Suprapubic skin (tissue), 4 donors: ENCODE measurements at places on chromosomes 6 and 20.

- DNase-seq = no peak
These were observed 18.1 kb downstream of the ADGRB3 start for GRCh38 chr6:68653074-68653705.

GRCh38 chr6:99064834-99065233 lies 117.1 kb upstream of the FBXL4 start:
- no peak for DNase-seq

DNA sequence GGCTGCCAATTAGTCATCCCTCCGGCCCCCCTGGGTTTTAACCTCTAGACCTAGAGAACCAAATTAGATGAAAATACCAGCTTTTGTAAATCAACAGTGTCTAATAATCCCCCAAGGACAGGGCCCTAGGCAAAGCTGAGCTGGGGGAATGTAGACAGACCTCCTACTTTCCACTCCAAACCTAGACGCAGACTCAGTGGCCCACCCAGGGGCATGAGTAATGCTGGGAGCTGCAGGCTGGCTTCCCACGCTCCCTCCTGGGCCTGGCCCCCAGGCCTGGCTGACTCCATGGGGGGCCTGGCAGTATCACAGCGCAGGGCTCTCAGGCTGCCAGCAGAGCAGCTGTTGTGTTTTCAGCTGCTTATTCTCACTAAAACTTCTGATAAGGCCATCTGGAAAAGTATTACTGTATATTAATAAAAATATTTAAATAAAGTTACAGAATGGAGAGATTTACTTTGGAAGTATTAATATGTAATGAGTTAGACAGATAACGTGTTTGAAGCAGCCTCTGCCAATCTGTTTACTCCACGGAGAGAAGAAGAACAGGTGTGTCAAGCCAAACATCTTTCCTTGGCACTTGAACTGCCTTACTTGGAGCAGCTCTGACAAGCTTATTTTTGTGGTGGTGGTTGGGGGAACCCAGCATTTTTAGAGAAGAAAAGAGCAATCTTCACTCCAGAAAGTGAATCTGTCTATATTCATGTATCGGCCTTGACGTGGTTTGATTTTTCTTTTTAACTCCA lies 144.0 kb upstream of the AGPAT4 start:
- DNase-seq = no peak

DNA sequence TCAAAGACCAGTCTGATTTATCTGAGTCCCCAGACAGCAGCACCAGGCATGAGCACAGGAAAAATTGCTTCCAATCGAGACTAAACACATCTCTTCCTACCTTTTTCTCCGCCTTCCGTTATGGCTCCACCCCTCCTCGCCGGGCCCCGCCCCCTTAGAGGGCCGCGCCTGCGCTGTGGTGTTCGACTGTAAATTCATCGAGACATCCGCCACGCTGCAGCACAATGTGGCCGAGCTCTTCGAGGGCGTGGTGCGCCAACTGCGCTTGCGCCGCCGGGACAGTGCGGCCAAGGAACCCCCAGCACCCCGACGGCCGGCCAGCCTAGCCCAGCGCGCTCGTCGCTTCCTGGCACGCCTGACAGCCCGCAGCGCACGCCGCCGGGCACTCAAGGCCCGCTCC lies 8.9 kb downstream of the REM1 start:
- DNase-seq = no peak

DNA sequence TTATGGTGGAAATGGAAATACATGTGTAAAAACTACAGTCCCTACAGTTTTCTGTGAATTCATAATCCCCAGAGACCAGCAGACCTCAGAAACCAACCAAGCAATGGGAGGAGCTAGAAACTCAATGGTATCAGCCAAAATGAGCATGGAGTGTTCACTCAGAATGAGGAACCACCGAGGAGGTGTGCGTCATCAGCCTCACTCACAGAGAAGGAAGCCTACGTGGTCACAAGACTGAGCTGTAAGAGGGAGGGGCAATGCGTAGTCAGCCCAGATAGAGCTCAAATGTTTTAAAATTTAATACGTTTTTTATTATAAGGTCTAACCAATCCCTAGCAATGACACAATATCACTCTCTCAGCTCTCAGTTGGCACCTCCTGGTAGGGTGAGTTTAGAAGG lies 17.4 kb downstream of the MYLK4 start:
- DNase-seq = peak; percentile 72

DNA sequence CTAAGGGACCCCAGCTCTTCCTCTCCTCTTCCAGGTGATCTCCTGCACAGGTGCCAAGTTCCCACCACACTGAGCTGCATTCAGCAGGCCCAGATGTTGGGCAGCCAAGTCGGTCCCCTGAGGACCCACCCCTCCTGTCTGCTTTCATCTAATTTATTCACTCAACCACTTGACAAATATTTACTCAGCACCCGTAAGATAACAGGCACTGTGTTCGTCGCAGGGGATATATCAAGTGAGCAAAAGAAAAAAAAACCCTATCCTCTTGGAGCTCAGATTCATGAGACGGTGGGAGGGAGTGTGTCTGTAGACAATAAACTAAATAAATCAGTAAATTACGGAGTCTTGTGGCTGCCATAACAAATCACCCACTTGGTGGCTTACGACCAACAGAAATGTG lies 143.6 kb downstream of the MRPL14 start:
- peak; percentile 28 for DNase-seq

GRCh38 chr6:156916130-156916801 lies 139.1 kb downstream of the ARID1B start:
- no peak for DNase-seq
